Fibroblast of skin of scalp (primary cell): ENCODE measurements at places on chromosomes 11 and 22.

DNA sequence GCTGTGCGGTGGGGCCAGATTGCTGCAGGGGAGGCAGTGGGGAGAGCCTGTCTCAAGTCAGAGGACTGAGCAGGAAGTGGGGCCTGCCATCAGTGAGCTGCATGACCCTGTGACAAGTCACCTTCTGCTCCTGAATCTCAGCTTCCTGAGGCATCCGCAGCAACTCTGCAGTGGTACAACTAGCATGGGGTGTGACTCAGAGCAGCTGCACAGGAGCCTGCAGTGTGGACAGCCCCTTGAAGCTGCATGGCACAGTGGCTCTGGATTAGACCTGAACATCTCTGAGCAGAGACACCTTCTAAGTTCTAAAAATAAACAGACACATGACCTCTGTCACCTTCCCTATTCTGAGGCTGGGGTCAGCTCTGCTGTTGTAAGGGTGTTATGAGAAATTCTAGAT, 18.0 kb downstream of the FAM227A start:
- DNase-seq: no peak

DNA sequence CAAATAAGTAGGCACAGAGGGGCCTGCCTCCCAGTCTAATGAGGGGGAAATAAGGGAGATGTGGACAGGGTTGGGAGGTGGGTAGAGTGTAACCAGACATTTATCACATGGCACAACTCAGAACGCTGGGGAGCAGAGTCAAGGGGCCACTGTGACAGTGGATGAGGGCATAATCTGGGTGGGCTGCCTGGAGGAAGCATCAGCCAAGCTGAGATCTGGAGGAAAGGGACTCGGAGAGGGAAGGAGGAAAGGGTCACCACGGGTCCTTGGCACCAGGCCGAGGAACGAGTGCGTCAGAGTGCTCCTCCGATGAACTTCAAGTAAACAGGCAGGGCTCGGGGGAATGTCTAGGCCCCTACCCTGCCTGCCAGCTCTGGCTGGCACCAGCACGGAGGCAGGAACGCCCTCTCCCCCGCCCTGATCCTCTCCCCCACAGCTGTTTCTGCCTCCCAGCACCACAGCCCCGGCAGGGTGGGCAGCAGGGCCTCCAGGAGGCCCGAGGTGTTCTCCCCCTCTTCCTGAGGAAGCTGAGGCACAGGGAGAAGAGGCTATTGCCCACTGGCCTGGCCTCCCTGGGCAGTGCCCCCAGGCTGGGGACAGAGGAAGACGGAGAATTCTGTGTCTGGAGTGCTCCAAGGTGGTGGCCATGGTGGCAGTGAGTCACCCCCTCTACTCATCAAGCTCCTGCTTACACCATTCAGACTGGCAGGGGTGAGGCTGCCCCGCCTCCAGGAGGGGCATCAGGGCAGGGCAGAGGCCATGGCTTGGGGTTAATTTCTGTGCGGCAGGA, 4.2 kb downstream of the ALDH3B1 start:
- DNase-seq: peak; percentile 60

DNA sequence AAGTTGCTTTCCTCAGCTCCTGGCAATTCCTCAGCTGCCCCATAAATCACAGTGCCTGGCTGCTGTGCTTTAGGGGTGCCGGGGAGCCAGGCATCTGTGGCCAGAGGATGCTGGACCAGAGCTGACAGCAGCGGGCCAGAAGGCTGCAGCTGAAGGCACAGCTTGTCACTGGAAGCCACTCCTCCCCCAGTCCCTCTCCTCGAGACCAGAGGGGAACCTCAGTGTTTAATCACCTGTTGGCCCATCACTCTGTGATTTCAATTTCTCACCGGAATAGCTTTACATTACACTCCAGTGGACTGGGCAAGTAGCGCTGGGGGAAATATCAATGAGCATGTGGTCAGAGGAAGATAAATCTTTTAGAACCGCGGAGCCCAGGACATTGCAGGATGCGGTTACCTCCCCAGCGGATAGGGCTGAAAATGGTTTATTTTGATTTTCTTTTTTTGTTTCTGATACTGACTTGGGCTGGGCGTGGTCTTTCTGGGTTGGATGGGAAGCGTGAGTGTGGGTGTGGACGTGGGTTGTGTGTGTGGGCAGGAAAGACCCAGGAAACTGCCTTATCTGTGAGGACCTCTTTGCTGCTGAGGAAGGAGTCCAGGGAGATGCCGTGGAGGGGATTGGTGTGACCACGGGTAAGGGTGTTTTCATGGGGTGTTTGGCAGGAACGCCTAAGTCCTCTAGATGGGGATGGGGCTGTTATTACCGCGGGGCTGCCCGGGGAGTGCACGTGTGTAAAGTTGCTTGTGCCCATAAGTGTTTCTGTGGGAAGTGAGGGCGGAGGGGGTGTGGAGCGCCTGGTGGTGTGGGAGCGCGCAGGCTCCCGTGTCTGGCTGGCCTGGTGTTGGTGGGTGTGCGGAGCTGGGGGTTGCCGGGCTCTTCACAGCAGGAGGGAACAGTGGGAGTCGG, 4.0 kb downstream of the DAGLA start:
- DNase-seq: no peak

- peak; percentile 20 for DNase-seq
Observed at GRCh38 chr11:129386795-129387397, 11.2 kb downstream of the BARX2 start.
